Tongue (tissue), 3 donors: ENCODE measurements at places on chromosomes 16 and 17.

- no peak for DNase-seq
Measured at GRCh38 chr16:58859958-58860669, 126.0 kb upstream of the GOT2 start.

- DNase-seq: peak; percentile 49
Measured at GRCh38 chr16:87570938-87571867, 31.1 kb upstream of the JPH3 start.

GRCh38 chr16:52469091-52469490 lies 77.9 kb downstream of the TOX3 start:
- no peak for DNase-seq

DNA sequence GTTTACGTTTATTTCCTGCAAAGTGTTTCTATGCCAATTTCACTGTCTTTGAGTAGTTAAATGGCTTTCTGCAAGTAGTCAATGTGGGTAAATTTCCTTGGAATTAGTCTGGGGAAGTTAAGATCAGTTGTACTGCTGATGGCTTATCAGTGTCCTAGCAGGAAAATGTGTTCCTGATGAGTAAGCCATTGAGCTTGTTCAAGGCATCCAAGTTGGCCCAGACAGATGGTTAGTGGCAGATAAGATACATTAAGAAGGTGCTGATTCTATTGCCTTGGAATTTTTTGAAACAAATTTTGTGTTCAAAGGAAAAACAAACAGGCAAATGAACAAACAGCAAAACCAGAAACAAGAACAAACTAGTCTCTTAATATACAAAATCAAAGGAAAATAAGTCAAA lies 258.4 kb downstream of the MAP2K6 start:
- no peak for DNase-seq

DNA sequence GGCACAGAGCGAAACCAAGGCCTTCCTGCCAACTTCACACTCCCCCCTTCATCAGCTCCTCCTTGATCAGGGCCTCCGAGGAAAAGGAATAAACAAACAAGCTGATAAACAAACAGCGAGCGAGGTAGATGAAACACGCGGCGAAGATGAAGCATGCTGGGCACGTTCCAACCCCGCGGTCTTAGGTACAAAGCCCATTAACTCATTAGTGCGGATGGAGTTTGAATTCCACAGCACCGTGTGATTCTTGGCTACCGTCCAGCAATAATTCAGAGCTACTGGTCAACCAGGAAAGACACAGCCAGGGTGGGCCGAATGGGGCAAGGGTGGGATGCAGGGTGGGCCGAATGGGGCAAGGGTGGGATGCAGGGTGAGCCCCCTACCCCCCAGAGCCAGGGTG lies 67.3 kb downstream of the RBFOX3 start:
- no peak for DNase-seq

DNA sequence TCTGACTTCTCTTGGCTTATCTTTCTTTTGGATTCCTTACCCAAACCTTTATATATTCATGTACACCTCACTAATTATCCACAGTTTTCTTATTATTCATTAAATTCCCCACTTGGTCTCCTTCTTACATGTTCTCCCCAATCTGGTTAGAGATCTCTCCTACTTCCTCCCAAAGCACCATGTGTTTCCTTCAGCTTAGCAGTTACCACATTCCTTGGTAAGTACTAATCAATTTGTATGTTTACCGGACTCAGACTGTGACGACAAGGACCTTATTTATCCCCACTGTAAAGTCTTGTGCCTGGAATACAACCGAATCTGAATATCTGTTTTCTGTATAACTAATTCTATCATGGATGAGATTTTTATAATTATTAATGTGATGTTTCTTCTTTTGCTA lies 389.5 kb downstream of the KCNJ2 start:
- no peak for DNase-seq

DNA sequence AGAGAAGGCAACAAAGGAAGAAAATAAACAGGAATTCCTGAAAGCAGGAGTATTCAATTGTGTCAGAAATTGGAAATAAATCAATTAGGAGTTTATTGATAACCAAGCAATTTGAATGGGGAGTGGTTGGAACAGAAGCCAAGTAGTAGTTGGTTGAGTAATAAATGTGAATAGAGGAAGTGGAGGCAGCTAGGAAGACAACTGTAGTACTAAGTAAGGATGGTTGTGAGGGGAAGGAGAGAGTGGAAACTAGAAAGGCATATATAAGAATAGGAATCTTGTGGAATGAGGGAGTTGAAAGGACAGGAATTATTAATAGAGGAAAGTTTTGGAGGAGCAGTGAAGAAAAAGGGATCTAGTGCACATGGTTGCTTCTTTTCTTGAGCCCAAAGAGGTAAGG lies 34.4 kb downstream of the NFAT5 start:
- DNase-seq: no peak

DNA sequence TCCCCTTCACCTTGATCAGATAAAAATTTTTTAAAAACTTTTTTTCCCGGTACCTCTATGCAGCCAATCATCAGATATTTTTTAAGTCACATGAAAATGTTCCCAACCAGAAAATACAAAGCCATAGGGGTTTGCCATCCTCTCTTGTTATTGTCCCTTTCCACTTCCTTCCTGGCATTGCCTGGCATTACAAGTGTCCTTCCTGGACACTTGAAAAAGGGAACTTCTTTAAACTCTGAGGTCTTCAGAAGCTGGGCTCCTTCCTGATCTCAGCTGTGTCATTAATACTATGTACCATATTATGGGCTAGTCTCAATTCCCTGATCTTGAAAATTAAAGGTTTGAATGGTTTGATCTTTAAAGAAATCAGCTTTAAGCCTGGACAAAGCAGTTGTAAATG lies 64.9 kb downstream of the TEX14 start:
- DNase-seq: no peak

- no peak for DNase-seq
Measured at GRCh38 chr16:63216696-63217423, 1180.6 kb upstream of the CDH8 start.

- DNase-seq: no peak
Measured at GRCh38 chr16:55734665-55735064, 78.9 kb downstream of the SLC6A2 start.

- peak; percentile 83 for DNase-seq
Measured at GRCh38 chr17:301681-302299, 50.8 kb downstream of the RPH3AL start.

- no peak for DNase-seq
Measured at GRCh38 chr16:81864646-81865382, 85.7 kb downstream of the PLCG2 start.

GRCh38 chr17:45410144-45411091 lies 22.3 kb downstream of the ARHGAP27 start:
- DNase-seq: no peak

- DNase-seq: no peak
Measured at GRCh38 chr17:57466017-57466471, 209.7 kb downstream of the MSI2 start.

- DNase-seq: peak; percentile 64
Measured at GRCh38 chr17:76519048-76519966, 18.1 kb upstream of the RHBDF2 start.

DNA sequence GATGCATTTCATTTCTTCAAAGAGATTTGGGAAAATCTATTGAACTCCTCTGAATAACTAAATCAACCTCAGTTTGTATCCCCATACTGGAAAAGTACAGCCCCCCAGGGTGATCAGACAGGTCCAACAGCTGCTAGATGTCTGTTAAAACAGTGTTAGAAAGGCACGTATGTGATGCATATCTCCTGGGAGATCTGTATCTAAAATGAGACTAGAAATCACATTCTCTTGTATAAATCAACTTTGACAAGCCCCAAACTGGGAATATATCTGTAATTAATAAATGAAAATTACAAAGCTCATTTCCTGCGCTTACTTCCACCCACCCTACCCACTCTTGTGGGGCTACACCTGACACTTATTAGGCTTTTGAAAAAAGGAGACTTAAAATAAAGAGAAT lies 3.8 kb upstream of the KIF2B start:
- no peak for DNase-seq

- no peak for DNase-seq
Measured at GRCh38 chr16:24909856-24910255, 64.1 kb downstream of the SLC5A11 start.

DNA sequence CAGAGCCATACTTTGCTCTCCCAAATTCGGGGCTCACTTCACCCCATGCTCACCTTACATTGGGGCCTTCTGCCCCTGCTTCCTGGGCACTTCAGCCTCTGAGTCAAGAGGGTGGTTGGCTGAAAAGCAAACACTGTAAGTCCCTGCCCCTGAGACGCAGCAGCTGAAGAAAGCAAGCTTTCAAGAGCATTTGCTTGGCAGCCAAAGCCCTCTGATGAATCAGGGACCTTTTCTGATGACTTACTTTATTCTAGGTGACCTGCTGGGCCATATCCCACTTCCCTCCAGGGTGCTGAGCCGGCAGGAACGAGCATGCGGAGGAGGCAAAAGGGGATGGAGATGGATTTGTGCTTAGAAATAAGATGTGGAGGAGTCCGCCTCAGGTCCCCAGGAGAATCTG lies 147.0 kb upstream of the TNRC6C start:
- no peak for DNase-seq

DNA sequence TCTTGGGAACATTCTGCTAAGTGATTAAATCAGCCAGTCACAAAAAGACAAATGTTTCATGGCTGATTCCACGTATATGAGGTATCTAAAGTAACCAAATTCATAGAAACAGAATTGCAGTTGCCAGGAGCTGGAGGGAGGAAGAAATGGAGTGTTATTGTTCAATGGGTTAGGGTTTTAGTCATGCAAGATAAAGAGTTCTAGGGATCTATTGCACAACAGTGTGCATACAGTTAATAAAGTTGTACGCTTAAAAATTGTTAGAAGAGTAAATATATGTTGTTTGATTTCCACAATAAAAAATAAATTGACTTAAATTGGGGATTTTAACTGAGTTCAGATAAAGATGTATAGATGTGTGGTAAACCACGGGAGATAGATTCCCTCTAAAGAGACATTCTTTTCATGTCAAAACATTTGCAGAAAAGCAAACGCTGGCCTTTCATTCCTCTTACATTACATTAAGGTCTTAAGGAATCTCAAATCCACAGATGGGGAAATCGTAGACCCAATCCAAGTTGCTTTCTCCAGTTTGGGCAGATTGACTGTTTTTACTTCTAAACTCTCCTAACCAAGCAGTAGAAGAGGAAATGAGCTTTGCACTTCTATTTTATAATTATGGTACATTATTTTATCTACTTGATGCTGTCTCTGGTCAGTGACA lies 4.6 kb downstream of the PRDM7 start:
- no peak for DNase-seq

GRCh38 chr16:80948886-80949493 lies 57.7 kb downstream of the CMC2 start:
- DNase-seq: peak; percentile 13

- no peak for DNase-seq
Measured at GRCh38 chr17:11816409-11816808, 180.9 kb downstream of the ZNF18 start.

DNA sequence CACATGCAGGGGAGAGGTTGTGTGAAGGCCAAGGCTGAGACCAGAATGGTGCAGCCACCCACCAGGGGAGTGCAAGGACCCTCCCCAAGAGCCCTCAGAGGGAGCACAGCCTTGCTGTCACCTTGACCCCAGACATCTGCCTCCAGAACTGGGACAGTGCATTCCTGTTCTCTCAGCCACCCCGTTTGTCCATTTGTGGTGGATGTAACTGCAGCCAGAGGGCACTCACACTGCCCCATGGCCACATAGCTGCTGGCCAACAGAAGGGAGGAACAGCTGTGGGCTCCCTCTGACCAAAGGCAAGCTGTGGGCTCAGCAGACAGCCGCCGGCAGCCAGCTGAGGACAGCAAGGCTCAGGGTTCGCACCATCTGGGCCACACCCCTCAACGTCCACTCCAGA lies 49.8 kb upstream of the KLHDC4 start:
- DNase-seq: no peak

DNA sequence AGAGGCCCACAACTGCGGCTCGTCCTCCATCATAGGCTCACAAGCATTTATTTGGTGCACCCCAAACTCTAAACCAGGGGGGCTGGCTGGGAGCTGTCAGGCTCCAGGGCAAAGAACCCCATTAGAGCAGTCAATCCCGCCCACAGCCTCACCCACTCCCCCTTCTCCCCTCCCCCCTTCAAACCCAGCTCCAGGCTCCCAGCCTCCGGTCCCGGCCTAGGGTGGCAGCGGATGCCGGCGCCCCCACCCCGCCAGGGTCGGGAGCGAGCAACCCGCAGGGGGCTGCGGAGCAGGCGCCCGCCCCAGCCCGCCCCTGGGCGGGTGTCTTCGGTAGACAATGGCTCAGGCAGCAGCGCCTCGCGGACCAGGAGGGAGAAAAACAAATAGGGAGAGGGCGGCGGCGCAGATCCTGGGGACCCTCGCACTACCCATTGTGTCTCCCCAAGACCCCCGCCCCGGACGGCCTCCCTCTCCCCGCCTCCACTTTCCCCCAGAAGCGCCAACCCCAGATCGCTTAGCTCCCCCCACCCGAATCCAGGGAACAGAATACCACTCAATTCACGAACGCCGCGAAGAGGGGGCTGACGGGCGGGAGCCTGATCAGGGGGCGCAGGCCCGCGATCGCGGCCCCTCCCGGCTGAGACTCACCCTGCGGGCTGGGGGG lies 572 bp downstream of the FAM171A2 start:
- DNase-seq: peak; percentile 64

- no peak for DNase-seq
Measured at GRCh38 chr16:56649820-56650219, 1.9 kb upstream of the MT1B start.

- peak; percentile 29 for DNase-seq
Measured at GRCh38 chr16:25691519-25692091, at the start of gene HS3ST4. Gene HS3ST4 (plus strand): TSS chr16:25691959.

GRCh38 chr17:59800530-59800942 lies 92.2 kb downstream of the TUBD1 start:
- DNase-seq: no peak

DNA sequence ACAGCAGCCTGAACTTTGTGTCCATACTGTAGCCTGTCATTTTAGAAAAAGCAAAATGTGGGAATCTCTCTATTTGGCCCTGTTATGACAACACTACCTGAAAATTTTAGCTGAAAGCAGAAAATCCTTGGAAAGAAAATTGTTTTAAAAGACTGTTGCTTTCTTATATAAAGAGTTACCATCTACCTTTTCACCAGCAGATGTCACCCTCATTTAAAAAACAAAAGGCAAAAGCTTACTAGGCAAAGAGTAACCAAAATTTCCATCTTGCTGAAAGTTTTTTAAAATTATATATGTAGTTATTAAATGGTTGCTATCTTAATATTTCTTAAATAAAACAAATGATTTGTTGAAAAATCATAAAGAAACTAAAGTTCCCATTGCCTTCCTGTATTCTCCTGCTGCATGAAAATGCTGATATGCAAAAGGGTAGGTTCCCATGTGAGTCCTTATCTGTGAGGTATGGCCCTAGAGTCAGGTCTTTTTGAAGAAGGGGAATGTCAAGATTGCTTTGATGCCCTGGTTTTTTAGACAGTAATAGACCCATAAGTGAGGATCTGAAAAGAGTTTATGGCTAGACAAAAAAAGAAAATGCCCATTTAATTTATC lies 61.0 kb downstream of the TNRC6C start:
- peak; percentile 77 for DNase-seq

GRCh38 chr16:71895679-71896365 lies 491 bp downstream of the IST1 start:
- peak; percentile 44 for DNase-seq
